ENCODE measurements at places on chromosomes 13 and 19. TPM values are rescaled to one million over a fixed set of nuclear protein-coding genes. Genes with fewer than 3 reads are reported as not detected.

MEF2B gene
- total RNA-seq: 0.87 TPM

- no peak for DNase-seq
These were observed 704.4 kb upstream of the PCDH20 start for GRCh38 chr13:62119739-62120700.

DNA sequence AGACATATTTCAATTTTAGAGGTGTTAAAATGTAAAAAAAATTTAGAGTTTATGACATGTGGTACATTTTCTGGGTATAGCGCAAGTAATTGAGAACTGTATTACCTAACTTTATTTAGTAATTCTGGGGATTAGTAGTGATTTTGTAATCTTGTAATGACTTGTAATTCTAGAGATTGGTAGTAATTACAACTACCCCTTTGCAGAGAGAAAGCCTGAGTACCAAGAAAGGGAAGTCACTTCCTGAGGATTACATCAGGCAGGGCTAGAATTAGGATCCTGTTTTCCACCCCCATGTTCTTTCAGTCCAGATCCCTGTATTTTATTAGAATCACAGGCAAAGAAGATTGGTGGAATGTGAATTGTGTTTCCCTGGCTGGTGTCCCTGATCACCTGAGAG lies 274.9 kb downstream of the KCNRG start:
- no peak for DNase-seq

DNA sequence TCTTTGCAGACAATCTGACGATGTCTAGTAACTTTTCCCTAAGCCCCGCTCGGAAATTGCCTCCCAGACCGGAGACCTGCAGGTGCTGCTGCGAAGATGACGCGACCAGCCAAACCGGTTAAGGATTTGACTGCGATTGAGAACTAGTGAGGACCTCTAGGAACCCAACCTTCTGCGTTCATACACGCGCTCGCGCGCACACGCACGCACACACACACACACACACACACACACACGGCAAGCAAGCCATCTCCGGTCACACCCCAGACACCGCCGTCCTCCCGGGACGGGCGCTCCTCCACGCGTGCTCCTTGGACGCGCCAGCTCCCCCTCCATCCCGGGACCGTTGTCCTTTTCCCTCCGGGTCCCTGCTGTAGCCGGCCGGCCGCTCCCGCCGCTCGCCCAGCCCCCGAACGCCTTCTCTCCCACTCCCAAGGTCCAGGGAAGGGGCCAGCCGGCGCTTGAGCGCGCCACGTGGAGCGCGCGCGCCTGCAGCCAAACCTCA lies 1.2 kb downstream of the TBC1D4 start:
- DNase-seq: peak; percentile 72

DNA sequence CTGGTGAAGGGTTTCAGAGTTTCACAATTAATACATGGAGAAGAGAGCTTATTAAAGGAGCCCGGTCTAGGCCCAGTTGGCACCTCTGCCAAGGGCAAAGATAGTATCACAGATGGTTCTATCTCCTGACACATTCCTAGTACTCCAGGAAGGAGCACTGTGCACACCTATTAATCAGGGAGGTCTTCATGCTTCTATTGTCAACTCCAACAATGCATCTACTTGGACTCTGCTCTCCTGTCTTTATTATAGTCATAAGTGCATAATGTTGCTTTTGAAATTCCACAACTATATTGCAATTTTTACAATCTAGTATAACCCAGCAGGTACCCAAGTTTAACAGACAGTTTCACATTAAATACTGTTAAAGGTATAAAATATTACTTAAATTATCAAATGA lies 174.5 kb upstream of the TSC22D1 start:
- no peak for DNase-seq

- DNase-seq: no peak
These were observed 6.6 kb upstream of the CEBPG start for GRCh38 chr19:33366897-33367296.

DNA sequence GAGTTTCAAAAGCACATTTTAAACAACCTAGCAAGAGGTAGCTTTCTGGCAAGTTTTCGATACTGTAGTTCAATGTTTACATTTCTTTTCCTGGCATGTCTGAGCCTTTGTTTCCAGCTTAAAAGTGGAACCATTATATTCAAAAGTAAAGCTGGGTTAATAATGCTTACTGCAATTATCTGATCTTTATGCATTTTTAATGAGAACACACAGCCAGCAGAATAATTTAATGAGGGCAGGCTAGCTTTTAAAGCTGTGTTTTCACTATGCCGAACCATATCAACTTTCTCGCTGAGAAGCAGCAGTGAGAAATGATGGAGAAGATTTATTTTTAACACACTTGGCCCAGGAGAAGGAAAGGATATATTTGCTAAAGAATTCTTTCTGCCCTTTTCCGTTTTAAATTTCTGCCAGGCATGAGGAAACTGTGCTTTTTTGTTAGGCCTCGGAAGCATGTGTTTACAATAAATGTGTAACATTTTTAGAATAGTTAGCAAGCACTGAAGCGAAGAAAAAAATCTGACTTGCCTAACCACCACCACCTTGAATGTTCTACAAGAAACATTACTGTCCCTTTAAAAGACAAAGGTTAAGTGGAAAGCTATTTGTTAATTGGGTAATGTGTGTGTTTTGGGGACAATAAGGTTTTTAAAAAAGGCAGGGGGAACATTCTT lies 1.0 kb downstream of the MBNL2 start:
- no peak for DNase-seq
